WERI-Rb-1 (cell line): ENCODE measurements at places on chromosomes 7 and 10.

DNA sequence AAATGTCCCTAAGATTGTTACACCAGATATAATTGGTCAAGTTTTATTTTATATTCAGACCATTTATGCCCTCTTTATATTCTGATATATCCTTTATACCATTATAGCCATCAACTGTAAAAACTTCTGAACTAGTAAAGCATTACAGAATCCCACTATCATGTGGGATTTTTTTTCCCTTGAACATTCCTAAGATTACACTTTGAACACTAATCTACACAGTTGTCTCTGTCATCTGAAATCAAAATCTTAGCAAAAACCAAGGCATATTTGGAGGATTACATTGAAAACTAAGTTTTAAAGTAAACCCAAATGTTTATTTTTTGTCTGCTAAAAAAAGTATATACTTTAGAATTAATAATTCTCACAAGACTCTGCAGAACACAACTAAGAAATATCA is 116.2 kb upstream of the GPR22 start:
- no peak for DNase-seq

DNA sequence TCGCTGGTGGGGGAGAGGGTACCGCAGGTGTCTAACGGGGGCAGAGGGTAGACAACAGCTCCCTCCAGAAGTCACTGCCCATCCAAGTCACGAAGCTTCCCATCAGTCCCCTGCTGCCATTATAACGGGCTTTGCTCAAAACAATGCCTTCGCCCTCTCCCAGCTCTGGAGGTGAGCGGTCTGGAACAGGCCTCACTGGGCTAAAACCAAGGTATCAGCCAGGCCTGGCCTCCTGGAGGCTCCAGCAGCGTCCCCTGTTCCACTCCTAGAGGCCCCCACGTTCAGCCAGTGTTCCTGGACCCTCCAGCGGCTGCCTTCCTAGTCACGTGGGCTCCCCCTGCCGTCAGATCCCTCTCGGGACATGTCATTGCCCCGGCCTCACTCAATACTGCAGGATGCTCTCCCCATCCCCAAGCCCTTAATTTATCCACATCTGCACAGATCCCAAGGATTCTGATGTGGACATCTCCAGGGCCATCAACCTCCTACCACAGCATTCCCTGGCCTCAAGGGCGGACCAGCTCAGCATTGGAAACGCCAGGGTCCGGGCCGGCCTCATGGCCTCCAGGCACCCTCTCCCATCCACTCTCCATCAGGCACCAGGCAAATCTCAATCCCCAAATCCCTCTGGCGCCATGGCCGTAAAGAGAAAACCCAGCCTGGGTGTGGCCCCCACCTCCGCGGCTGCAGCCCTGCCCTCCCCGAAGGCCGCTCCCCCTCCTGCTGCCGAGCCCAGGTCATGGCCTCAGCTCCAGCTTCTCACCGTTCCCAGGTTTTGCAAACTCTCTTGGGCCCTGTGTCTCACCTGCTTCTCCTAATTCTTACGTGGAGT is 104.1 kb upstream of the FAM20C start:
- peak; percentile 76 for DNase-seq

DNA sequence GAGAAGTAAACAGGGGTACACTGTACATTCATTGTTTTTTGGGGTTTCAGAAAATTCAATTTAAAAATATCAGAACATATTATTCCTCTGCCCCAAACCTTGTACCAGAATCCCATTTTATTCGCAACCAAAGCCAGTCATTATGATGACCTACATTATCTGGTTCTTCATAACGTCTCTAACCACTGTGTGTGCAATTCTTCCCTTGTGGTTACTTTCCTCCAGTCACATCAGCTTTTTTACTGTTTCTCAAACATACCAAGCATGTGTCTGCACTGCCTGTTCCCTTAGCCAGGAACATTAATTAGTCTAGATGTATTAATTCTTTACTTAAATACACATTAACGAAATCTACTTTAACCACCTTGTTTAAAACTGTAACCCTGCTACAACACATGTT is 64.8 kb downstream of the THSD7A start:
- no peak for DNase-seq

- no peak for DNase-seq
Measured at GRCh38 chr7:81120111-81120510, 201.3 kb upstream of the SEMA3C start.

DNA sequence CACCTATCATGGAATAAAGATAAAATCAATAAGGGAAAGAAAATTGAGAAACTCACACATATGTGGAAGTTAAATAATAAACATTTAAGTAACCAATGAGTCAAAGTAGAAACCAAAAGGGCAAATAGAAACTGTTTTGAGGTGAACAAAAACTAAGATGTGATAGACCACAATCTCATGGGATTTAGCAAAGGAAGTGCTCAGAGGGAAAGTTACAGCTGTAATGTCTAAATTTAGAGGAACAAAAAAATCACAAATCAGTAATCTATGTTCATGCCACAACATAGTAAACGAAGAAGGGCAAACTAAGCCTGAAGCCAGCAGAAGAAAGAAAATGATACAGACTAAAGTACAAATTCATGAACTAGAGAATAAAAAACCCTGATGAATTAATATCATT is 16.3 kb downstream of the CYP3A4 start:
- no peak for DNase-seq

GRCh38 chr10:61992059-61992460 is 90.6 kb downstream of the ARID5B start:
- no peak for DNase-seq

- no peak for DNase-seq
Measured at GRCh38 chr10:69732147-69732825, 69.4 kb upstream of the COL13A1 start.

GRCh38 chr7:139930286-139930965 is 101.4 kb downstream of the TBXAS1 start:
- DNase-seq, result no peak

- DNase-seq, result no peak
Measured at GRCh38 chr10:125340903-125341302, 180.5 kb upstream of the CTBP2 start.

- DNase-seq, result no peak
Measured at GRCh38 chr10:90222372-90222771, 521.0 kb downstream of the KIF20B start.

DNA sequence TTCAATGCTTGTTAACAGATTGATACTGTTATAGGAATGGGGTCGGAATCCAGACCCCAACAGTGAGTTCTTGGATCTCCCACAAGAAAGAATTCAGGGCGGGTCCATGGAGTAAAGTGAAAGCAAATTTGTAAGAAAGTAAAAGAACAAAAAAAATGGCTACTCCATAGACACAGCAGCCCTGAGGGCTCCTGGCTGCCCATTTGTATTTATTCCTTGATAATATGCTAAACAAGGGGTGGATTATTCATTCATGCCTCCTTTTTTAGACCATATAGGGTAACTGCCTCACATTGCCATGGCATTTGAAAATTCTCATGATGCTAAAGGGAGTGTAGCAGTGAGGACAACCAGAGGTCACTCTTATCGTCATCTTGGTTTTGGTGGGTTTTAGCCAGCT is 717.2 kb upstream of the KCND2 start:
- no peak for DNase-seq

- DNase-seq, result no peak
Measured at GRCh38 chr7:30201921-30202320, 67.1 kb downstream of the MTURN start.

- DNase-seq, result no peak
Measured at GRCh38 chr7:70670288-70670687, 461.7 kb upstream of the GALNT17 start.

GRCh38 chr10:110724116-110724921 is 80.2 kb downstream of the RBM20 start:
- no peak for DNase-seq

DNA sequence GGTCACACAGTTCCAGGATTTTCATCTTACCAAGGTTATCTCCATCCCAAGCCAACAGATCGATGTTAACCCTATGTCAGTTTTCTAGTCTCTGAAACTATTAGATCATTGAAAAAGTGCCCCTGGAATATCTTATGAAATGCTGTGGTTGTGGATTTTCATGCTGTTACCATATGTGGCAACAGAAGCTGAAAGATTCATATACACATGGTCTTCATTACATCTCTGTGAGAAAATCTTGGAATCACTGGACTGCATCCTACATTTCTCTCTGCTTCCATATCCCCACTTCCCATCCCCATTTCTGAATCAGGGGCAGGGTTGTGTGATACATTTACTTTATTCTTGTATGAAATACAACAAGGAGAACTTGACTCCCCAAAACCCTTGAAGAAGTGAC is 146.1 kb downstream of the SLC16A9 start:
- no peak for DNase-seq

DNA sequence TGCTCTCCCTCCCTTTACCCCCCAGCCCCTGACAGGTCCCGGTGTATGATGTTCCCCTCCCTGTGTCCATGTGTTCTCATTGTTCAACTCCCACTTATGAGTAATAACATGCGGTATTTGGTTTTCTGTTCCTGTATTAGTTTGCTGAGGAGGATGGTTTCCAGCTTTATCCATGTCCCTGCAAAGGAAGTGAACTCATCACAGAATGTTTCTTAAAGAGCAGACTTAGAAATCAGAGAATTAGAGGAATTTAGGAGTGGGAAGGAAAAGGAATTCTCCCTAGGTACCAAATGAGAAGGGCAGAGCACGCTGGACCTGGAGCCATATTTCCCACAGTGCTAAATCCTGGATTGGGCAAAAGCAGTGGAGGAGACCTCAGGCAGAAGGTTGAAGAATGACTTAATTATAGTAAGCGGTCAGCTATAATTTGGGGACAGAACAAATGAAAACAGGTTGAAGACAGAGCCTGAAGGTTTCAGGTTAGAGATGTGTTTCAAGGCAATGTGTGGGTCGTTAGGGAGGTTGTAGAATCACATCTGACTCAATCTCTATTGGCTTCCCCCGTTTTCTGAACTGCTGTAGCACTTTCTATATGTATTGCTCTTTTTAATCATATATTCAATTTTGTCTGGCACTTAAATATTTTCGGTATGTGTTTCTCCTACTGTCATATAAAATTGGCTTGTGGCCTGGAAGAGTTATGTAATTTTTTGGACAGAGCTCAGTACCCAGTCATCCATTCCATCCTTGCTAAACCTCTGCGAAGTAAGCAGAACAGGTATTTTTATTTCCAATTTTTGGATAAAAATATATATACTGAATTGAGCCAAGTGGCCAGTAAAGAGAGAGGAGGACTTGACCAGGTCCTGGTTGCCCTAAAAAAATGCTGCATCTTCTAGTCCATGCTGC is 210.5 kb upstream of the KLF6 start:
- DNase-seq, result no peak

DNA sequence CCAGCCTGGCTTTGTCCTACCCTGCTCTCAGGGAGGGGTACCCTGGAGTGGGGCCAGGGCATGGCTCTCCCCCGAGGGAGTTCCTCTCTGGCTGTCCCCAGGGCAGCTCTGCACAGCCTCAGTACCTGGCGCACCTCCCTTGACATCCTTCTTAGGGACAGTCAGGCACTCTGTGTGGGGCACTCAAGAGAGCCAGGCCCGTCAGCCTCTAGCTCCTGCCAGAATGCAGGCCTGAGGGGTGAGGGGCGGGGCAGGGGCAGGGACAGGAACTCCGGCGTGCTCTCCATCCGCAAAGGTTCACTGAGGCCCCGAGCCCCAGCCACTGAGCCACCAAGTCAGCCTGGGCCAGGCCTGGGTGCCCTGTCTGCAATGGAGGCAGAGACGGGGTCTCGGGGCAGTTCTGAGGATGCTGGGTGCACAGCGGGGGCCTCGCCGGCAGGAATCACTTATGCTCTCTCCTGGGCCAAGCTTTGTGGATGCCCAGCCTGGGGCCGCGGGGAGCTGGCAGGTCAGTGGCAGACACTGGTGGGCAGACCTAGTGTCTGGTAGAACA is 10.1 kb downstream of the LIMK1 start:
- no peak for DNase-seq

DNA sequence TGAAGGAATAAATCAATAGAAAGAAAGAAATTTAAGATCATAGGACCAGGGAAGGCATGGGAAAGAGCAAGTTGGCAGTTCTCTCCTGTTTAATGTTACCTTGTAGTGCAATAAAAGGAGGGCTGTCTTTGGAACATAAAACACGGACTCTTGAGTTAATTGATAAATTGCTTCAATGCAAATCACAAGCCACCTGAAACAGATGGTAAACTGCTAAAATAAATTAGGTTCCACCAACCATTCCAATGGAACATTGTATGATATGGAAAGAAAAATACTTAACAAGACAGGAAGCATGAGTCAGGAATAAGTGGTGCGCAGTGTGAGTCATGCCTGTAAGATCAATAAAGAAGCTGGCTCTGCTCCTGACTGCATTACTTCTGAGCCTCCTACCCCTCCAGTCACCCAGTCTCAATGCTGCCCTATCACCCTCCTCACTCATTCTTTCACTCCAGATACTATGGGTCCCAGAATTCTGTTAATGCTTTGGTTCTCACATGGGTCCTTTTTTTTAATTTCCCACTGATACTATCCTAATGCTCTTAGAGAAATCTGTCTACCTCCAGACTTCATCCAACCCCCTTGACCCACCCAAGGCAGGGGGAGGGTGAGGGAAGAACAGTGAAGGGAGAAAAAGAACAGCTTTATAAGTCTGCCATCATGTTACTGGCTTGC is 78.9 kb downstream of the LRRC17 start:
- DNase-seq, result no peak

- DNase-seq, result no peak
Measured at GRCh38 chr10:10223131-10223530, 794.5 kb upstream of the CELF2 start.

GRCh38 chr7:134317434-134317833 is 704 bp upstream of the SLC35B4 start:
- DNase-seq, result no peak

DNA sequence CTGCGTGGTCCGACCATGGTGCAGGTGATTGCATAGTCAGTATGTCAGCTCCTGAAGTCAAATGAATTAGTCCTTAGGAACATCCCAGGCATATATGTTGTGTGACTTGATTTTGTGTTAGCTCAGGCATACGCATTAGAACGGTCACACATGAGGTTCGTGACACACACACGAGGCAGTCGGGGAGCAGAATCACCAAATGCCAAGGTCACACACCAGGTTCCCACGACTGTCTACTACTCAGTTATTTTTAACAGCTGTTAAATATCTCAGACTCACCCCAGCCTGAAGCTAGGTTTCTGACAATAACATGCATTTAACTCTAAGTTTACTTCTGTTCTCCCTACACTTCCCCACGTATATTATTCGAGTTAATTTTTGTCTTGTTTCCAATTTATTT is 54.8 kb downstream of the DYNC2I1 start:
- no peak for DNase-seq

DNA sequence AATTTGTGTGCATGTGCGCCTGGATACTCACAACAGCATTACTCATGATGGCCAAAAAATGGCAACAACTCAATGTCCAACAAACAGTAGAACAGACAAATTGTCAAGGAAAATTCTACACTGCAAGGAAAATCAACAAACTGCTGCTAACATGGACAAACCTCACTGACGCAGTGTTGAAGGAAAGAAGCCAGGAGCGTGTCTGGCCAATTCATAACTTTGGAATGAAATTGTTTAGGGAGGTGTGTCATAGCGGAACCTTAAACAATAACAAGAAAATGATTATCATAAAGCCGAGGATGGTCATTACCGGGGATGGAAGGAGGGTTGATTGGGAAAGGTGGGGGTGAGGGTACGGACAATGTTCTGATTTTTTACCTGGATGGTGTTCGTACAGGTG is 29.1 kb downstream of the ALOX5 start:
- DNase-seq, result no peak
